ENCODE measurements at places on chromosomes 7 and 10. TPM values are rescaled to one million over a fixed set of nuclear protein-coding genes. Genes with fewer than 3 reads are reported as not detected.

ZNF32 gene
- total RNA-seq: 17.9 TPM

GRCh38 chr7:2331707-2332106 is 17.5 kb upstream of the SNX8 start:
- no peak for DNase-seq

IL2RA gene
- total RNA-seq: 471 TPM

DIP2C gene
- 0.91 TPM for total RNA-seq

DNA sequence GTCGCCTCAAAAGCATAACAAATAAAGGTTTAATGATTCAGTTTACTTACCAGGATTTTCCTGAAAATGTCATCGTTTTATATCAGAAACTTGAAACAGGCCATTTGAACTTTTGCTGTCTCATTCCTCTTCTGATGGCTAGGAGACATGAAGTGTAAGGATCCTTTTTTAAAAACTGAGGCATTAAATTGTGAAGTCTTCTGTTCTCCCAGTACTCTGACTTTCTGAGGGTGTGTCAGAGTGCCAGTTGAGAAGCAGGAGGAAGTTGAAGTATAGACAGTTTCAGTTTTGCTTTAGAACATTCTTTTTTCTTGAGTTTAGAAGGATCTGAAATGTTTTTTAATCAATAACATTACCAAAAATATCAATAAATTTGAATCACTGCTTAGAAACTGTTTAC is at the start of gene SAMD9L:
TSS of gene SAMD9L (minus strand) at position 242 of the 400 bp plus-strand sequence. CDS start 12,414 bp downstream, outside the sequence.
- DNase-seq: no peak

GRCh38 chr10:103545366-103545765 is 51.9 kb downstream of the NEURL1 start:
- no peak for DNase-seq

DNA sequence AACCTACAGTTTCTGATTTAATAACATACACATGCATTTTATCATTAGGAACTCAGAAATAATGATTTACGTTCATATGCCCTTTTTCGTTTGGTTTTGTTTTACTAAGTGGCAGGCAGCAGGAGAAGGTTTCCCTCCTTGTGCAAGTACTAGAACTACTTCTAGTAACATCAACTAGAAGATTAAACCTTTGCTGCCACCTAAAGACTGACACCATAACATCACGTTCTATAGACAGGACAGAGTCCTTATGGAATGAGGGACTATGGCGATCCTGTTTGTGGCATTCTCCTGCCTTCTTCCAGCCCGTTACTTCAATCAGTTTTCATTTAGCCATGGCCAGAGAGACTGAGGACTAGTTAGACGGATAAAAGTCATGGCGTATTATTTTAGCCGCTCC is 53.2 kb downstream of the GAD2 start:
- no peak for DNase-seq

LIPK gene
- not detected for total RNA-seq

ATOH7 gene
- total RNA-seq: not detected

SEC61G gene
- total RNA-seq: 121 TPM

EVX1 gene
- total RNA-seq: not detected

DNA sequence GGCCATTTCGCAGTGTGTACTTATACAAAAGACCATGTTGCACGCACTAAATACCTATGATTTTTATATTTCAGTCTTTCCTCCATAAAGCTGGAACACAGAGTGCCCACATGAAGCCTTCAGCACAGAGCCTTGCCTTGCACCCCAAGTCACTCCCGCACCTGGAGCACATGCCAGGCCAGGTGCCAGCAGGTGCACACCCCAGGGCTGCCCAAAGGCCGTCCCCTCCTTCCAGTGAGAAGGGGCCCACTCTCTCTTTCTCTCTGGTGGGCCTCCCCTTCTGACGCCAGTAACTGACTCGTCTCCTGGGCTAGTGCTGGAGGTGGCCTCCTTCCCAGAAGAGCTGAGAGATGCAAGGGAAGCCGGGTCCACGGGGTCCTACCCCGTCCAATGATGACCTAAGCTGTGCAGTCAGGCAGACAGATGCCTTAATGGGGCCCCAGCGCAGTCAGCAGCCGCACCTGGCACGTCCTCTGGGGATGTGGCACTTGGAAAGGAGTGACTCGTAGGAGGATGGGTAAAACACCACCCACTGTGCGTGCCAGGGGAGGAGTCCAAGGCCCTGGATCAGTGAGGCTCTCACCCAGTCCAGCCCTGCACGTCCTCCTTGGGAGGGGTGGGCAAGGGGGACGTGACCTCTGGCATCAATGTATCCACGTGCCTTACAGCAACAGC is 17.7 kb upstream of the SHH start:
- DNase-seq: no peak

DNA sequence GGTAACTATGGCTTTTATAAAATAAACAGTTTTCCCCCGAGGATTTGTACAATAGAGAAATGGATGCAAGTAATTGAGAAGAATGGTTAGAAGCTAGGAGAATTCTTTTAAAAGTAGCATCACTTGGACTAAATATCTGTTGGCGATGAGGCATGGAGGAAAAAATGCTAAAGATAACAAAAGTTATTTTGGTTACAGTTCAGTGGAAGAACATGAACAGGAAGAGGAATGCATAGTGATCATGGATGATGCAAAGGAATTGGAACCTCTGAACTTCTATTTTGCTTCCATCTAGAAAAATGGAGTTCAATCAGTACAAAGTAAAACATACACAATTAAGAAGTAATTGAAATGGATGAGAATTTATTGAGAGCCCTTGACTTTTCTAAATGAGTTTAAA is 32.9 kb downstream of the ENTPD1 start:
- DNase-seq: no peak

GRCh38 chr7:138317044-138317596 is 142.9 kb upstream of the TRIM24 start:
- DNase-seq: no peak

DNA sequence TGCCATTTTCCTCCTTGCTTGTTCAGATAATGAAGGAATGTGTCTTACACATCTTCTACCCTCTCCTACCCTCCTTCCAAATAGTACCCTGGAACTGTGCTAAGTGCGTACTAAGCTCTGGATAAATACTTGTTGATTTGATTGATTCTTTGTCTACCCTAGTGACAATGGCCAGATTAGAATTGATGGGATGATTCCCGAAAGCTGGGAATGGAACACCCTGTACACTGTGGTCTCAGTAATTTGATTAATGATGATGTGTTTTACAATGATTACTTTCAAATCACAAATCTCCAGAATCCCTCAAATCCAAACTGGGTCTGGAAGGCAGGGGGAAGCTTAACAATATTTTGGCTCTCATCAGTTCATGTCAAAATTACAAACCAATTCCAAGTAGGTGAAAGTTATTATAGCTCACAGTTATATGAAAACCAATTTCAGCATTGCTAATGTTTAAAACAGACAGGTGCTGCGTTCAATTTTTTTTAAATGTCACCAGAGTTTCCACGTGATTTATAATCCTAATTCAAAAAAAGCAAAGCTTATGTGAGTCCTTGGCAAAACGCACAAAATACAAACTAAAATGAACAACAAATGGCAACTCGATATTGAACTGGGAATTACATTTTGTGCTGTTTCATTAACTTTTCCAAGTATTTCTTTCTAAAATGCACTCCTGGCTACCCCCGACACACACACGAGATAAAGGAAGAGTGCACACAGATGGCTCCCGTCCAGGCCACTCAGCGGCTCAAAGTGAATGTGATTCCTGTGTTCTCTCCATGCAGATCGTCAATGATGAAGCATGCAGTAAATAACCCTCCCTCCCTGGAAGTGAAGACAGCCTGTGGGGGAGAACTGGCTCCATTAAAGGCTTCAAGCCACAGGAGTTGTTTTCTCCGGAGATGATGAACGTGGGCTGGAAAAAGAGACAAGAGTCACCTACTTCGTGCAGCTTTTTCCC is 21.7 kb upstream of the ADRB1 start:
- DNase-seq: no peak

ITGB8 gene
- total RNA-seq: not detected

DNA sequence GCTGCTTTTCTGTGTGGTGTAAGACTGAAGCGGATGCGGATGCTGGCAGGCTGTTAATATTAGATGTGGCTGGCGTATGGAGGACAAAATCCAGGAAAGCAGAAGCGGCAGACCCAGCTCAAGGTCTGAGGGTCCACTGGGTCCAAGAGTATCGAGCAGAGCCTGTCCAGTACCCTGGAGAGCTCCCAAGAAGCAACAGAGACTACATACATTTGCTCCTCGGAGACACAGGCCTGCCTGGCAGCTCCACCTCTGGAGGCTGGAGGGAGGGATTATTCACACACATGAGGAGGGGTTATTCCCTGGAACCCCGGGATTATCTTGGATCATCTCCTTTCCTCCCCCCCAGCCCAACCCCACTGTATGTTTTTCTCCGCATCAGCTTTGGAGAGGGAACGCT is 31.3 kb upstream of the LOXL4 start:
- DNase-seq: no peak

DNA sequence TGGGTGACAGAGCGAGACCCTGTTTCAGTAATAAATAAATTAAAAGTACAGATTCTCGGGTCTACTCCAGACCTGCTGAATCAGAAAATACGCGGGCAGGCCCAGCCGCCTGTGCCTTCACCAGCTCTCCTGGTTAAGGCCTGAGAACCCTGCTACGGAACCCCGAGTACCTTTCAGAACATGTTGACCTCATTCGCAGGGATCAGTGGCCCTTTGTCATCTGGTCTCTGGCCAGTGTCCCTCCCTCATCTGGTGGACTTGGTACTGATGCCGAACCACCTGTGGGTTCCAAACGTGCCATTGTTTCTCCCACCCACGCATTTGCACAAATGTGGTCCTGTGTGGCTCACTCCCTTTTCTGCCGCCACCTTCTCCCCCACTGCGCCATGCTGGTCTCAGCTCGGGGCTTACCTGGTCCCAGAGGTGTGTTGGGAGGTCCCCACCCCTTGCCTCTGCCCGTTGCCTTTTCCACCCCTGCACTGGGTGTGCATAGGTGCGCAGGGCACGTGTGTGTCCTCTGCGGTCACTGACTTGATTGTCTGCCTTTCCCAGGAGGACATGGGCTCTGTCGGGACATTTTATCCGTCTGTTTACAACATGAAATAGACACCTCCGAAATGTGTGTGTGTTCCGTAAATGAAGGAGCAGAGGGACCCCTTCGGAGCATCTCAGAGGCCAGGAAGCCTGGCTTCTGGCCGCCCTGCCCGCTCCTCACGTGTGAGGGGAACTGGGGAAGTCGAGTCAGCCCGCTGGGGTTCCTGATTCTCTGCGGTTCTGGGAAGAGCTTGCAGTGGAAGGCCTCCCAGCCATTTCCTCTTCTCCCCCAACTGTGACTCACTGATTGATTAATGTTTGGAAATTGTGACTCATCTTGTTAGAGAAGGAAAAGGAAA is 135.2 kb downstream of the CUX1 start:
- peak; percentile 10 for DNase-seq

DNA sequence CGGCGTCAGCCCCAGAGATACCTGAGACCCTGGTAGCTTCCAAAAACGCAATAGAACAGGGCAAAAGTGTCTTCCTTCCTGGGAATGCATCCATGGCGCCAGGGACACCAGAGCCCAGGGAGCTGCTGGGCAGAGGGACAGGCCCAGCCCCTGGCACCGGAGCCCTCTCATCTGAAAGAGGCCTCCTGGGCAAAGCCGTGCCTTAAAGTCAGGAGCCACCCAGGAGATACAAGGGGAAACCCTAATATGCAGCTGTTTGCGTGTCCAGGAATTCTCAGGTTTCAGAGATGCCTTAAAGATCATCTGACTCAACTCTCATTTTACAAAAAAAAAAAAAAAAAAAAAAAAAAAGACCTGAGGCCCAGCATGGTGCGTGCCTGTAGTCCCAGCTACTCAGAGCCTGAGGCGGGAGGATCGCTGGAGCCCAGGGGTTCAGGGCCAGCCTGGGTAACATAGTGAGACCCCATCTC is 28.0 kb downstream of the NUDT1 start:
- no peak for DNase-seq

RAB19 gene
- total RNA-seq: 5.2 TPM

GRCh38 chr10:103507235-103508191 is 14.0 kb downstream of the NEURL1 start:
- no peak for DNase-seq

GRCh38 chr10:48306265-48306869 is at the start of gene MAPK8:
Gene MAPK8 (plus strand): TSS chr10:48306677. CDS start chr10:48401661, 94,984 bp downstream.
- peak; percentile 90 for DNase-seq

DNA sequence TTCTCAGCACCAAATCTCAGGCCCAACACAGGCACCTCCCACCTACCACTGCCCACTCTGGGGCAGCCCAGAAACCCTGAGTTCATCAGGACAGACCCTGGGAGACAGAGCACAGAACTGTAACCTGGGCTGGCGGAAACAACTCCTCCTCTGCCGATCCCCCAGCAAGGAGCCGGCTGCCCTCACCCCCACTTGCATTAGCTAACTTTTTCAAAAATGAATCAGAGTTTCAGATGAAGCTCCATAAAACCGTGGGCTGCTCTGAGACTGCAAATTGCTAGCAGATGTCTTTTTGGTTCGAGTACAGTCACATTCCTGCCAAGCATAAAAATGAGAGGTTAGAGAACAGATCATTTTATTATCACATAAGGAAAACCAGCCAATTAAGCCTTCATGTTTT is 93.4 kb upstream of the PARD3 start:
- no peak for DNase-seq

- DNase-seq: no peak
These were observed 620.8 kb upstream of the AUTS2 start for GRCh38 chr7:68977385-68978055.

PRTFDC1 gene
- 1.1 TPM for total RNA-seq

GRID2IP gene
- 0.12 TPM for total RNA-seq

DNA sequence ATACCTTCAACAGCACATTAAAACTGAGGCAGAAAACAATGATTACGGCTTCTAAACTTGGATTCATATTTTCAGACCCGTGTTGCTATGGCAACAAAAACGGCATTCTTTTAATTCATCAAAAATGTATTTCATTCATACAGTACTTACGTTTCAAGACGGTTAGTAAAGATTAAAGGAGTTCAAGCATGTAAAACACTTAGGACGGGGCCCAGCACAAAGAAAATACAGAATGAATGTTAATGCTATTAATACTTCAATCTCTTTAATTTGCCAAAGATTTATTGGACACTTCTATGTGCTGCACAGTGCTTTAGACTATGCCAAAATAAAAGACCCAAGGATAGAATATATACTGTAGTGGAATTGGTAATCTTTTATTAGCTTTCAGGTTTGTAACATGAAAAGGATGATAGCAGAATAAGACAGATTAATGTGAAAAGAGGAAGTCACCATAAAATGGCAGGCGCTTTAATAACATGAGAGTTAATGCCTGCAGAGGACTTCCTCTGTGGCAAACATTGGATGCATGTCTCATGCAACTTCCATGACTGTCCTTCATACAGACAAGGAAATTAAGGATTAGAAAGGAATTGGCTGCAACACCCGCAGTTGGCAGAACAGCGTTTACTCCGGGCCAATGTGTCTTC is 201.6 kb upstream of the KLF6 start:
- no peak for DNase-seq

Measured in activated naive CD4-positive, alpha-beta T cell treated with anti-CD3 and anti-CD28 coated beads for 36 hours (primary cell).